ENCODE measurements at places on chromosomes 3 and 15.

- DNase-seq: peak; percentile 29
Observed at GRCh38 chr3:50189274-50189673, 2.1 kb upstream of the GNAT1 start.

GRCh38 chr3:14489641-14490040 lies 50.5 kb downstream of the GRIP2 start:
- no peak for DNase-seq

GRCh38 chr3:110521019-110521418 lies 550.6 kb upstream of the NECTIN3 start:
- DNase-seq: no peak

DNA sequence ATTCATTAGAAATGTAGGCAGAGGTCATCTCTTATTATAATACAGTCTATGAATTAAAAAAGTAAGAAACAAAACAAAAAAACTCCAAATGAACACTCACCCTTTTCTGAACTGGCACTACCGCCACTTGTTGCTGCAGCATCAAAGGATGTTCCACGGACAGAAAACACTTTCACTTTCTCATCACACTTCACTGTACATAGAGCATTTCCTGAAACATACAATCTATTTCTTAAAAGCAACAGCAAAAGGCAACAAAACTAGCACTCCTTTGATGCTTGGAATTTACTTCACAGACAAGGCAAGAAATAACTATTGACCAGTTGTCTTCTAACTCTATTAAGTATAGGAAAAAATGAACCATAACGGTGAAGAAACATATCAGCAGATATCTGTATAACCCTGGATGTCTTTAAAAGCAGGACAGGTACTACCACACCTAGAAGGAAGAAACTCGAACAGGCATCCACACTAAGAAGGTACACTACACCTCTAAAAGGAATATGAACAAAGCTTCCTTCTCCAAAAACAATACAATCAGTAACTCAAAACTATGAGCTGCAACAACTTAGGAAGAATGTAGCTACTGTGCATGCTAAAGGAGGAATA lies 24.9 kb downstream of the ETFA start:
- DNase-seq: peak; percentile 50

GRCh38 chr15:51375966-51376640 lies 34.6 kb downstream of the GLDN start:
- DNase-seq: no peak

- no peak for DNase-seq
Observed at GRCh38 chr3:63015614-63016309, 140.5 kb upstream of the CADPS start.

- no peak for DNase-seq
Observed at GRCh38 chr3:89145995-89146394, 38.6 kb downstream of the EPHA3 start.

DNA sequence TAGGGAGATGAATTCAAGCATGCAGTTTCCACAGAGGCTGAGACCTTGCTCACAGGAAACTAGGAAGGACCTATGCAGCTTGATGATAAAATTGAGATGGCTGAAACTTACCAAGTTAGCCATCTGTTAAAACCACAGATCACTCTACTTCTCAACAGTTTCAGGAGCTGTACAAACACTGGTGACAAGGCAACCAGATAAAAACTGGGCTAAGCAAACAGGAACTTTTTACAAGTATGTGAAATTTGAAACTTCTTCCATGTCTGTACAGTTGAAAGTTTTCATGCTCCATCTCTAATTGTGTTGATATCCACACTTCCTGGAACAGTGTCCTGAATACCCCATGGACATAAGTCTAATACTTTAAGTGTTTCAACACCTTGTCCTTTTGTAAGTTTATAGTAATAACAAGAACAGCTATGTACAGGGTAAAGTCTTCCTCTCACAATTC lies 78.2 kb downstream of the FAIM start:
- no peak for DNase-seq

- no peak for DNase-seq
Observed at GRCh38 chr15:78452485-78452884, 14.5 kb downstream of the IREB2 start.

GRCh38 chr3:123294296-123294938 lies 92.7 kb downstream of the SEC22A start:
- DNase-seq: no peak

GRCh38 chr3:88930611-88931010 lies 176.8 kb upstream of the EPHA3 start:
- DNase-seq: no peak

GRCh38 chr3:111690242-111690641 lies 95.1 kb upstream of the ZBED2 start:
- no peak for DNase-seq

- no peak for DNase-seq
Observed at GRCh38 chr15:38112406-38112805, 140.2 kb upstream of the SPRED1 start.

DNA sequence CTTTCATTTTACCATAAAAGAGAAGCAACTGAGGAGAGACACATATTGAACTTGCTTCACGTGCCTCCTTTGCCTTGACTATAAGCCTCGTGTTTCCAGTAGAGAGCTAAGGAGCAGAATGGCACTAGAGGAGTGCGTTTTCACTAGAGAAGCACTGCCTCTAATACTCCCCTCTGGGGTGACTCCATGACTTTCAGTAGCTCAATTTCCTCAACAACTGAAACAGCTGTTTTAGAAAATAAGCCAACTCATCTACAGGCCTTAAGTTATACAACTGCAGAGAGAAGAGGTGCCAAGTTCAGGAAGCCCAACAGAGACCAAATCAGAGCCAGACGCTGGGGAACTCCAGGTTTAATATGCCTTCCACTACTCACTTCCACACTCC lies 1.9 kb downstream of the UBP1 start:
- DNase-seq: no peak

DNA sequence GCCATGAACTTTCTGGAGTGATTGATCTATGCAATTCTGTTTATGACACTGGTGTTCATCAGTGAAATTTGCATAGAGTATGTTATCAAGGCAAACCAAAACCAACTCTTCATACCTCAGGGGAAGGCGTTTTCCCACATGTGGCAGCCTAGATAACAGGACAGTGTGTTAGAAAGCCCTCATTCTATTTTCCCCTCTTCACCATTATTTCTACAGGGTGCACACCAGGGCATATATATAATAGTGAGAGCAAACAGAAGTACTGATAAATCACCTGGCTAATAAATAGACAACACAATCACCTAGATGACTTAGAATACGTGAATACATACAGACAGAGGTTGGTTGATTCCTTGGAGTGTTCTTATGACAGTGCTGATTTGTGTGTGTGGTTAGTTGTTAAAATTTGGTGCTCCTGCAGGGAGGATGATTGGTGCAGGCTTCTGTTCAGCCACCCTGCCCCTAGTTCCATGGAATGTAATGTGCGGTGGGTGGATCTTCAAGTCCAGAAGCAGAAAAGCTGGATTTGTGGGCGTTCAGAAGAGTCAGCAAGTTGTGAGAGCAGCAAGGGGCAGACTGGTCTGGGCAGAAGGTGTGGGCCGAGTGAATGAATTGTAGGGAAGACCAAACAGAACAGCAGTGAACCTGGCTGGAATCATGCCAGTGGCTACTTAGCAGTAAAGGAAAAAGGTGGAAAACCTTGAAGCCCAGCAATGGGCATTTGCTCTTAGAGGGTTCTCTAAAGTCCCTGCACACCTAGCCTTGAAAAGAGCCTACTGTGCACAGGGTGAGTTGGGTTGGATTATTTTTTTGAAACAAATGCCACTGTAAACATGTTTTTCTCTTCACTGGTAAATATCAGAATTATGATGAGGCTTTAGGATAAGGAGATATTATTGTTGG lies 11.7 kb upstream of the RARRES1 start:
- DNase-seq: no peak

DNA sequence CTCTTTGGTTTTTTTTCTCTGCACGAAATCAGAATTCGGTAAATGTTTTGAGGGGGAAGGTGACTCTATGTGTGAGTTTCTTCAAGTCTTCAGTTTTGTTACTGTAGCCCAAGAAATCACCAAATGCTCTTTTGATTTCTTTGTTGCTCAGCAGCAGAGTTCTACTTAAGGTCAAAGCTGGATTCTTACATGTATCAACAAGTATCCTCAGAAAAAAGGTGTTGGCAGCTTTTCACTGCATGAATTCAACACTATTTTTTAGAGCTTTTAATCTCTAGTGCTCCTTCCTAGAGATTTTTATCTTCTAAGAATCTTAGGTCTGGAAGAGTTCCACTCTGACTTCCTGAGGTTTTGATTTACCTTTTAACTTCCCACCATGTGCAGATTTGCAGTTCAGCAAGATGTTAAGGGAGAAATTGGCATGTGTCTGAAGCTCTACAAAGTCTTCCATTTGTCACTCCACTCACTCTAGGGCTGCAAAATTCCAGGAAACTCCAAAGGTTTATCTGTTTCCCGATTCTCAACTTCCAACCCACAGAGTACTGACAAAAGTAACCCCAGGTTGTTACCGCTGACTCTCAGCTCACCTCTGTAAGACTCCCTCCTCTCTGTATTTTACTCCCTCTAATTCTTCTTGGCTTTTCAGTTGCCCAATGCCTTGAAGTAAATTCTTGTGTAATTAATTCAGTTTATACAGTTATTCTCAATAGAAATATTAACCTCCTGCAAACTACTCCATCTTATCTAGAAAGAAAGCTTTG lies 13.3 kb upstream of the CD200 start:
- DNase-seq: no peak

- DNase-seq: no peak
Observed at GRCh38 chr15:89769366-89769765, 6.8 kb upstream of the MESP2 start.

- no peak for DNase-seq
Observed at GRCh38 chr3:71930056-71930991, 145.4 kb upstream of the PROK2 start.

GRCh38 chr3:71825551-71826283 lies 40.8 kb upstream of the PROK2 start:
- no peak for DNase-seq

DNA sequence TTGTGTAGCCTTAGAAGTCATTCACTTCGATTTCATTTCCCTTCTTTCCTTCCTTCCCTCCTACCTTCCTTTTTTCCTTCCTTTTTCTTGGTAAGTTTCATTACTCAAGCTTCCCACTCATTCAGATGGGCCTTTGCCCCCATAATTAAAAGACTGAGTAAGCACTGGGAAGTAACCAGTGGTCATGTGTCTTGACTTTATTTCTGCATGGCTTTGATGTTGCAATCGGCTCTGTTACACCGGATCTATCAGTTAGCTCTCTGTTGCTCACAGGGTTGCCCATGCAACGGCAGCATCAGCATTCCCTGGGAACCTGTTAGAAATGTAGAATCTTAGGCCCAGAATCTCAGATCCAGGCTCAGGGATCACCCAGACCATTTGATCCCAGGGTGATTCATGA lies 25.6 kb upstream of the LARS2 start:
- no peak for DNase-seq
